ENCODE measurements at places on chromosomes 7 and 10.

DNA sequence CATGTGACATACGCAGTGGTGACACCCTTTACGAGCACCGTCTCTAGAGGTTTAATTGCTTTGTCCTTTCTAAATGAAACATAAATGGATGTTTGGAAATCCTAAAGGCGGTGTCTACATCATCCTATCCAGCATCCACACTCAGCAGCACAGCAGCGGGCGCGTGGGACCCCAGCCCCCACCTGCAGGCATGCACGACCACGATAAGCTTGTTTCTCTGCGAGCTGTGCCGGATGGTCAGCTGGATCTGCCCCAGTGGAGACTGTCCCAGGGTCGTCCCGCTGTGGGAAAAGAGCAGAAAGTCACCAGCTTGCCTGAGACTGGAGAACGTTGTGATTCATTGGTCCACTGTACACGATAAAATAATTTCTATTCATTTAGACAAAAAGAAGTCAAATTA, 34.2 kb upstream of the NCAPG2 start:
- DNase-seq: no peak

DNA sequence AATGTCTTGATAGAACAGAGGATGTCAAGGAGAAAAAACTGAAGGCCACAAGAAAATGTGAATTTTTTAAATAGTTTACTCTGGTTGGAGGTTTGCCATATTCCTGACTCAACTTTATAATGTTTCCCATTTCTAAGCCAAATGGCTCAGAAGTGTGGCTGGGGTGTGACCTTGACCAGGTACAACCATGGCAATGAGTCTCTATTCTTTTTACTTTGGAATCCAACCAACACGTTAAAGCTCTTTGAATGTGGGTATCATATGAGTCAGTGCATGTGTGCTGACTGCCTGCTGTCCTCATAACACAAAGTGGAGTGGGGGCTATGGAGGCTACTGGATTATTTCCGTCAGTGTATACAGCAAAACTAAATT, 33.5 kb upstream of the DLD start:
- no peak for DNase-seq

GRCh38 chr10:29715296-29715695, 80.5 kb upstream of the SVIL start:
- DNase-seq: no peak

- DNase-seq: no peak
Observed at GRCh38 chr10:117781216-117781831, 238.8 kb downstream of the EMX2 start.

DNA sequence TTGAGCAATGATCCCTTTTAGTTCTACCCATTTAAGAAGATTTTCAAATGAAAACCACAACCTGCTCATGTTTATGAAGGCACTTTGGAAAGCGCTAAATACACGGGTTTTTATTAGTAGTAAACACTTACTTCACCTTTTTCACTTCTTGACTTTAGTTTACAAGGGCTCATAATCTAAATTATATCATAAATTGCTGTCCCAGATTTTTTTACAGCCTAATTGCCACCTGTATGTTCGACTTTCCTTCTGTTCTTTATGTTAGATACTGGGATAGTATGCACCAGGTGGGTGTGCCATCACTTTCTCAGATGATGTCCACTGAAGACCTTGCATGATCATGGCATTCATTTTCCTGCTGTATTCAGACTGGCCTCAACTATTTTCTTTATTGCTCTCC, 22.5 kb downstream of the CFTR start:
- DNase-seq: no peak

DNA sequence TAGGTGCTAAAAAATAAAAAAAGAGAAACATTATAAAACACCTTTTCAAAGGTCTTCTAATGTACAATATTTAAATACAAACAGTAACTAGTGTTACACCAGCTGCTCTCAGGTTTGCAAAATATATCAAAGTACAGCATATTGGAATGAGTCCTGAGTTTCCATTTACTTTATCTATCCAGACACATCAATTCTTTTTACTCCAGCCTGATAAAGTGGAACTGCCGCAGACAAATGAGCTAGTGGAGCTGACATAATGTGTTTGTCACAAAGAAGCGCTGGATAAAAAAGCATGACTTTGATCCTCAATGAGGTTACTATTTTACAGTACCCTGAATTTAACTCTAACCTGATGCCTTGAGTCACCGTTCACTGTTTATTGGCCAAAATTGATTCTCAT, 1243.1 kb downstream of the GATA3 start:
- DNase-seq: no peak
